Stimulated activated CD4-positive, alpha-beta T cell treated with anti-CD3 and anti-CD28 coated beads, Interleukin-4, amount 100 ng/mL, for 48 hours (primary cell): ENCODE measurements at places on chromosomes 7 and 10.

GRCh38 chr10:50388181-50388580 is 136.9 kb upstream of the ASAH2 start:
- no peak for DNase-seq

DNA sequence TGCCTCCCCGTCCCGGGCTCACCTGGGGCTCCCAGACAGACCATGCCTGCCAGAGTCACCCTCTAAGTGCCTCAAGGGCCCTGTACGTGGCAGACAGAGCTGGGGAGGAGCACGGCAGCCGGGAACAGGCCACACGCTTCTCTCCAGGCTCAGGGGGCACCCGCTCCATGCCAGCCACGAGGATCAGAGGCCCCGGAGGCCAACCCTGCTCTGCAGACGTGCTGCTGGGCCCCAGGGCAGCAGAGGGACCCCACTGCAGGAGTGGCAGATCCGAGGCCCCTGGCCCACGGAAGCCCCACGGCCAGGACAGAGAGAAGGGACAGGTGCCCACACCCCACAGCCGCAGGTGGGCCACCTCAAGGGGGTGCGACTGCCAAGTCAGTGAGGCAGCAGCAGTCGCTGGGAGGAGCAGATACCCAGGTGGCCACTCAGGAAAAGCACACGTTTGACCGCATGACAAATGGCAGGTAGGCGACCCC is 58.4 kb upstream of the TNRC18 start:
- DNase-seq, result no peak

GRCh38 chr10:3782451-3783315 is 2.3 kb downstream of the KLF6 start:
- DNase-seq, result no peak

GRCh38 chr7:121083790-121084251 is 95.3 kb downstream of the CPED1 start:
- no peak for DNase-seq
